ENCODE measurements at places on chromosomes 6 and 20.

GRCh38 chr6:42970871-42971612 lies 7.9 kb downstream of the PEX6 start:
- DNase-seq, result no peak

- no peak for DNase-seq
Measured at GRCh38 chr6:148509800-148510581, 167.4 kb downstream of the SASH1 start.

DNA sequence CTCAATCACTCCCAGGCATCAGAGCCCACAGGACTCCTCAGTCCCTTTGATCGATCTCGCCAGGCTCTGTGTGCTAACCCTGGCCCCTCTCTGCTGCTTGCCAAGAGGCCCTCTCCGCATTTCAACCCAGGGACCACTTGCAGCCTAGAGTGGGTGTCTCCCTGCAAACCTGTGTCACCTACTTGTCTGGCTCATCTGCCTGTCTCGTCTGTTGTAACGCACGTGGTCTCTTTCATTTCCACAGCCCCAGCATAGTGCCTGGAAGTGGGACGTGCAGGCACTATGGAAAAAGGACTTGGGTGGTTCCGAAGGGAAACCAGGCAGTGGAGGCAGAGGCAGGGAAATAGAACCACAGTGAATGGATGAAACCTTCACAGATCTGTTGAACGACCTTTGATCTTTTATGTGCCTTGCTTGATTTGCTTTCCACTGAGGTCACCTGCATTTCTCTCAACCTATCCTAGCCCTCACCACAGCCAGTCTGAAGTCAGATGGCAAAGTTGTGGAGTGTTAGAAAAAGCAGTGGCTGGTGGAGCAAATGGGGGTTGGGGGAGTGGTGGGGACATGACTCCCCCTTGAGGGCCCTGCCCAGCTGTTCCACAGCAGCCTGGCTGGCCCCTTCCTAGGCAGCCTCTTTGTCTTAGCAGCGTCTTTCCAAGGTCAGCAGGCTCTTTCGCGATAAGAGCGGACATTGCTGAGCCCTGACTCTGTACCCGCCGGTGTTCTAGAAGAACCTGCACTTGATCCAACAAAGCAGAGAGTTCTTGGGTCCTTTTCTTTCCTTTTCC lies 55.8 kb upstream of the TAGAP start:
- no peak for DNase-seq

DNA sequence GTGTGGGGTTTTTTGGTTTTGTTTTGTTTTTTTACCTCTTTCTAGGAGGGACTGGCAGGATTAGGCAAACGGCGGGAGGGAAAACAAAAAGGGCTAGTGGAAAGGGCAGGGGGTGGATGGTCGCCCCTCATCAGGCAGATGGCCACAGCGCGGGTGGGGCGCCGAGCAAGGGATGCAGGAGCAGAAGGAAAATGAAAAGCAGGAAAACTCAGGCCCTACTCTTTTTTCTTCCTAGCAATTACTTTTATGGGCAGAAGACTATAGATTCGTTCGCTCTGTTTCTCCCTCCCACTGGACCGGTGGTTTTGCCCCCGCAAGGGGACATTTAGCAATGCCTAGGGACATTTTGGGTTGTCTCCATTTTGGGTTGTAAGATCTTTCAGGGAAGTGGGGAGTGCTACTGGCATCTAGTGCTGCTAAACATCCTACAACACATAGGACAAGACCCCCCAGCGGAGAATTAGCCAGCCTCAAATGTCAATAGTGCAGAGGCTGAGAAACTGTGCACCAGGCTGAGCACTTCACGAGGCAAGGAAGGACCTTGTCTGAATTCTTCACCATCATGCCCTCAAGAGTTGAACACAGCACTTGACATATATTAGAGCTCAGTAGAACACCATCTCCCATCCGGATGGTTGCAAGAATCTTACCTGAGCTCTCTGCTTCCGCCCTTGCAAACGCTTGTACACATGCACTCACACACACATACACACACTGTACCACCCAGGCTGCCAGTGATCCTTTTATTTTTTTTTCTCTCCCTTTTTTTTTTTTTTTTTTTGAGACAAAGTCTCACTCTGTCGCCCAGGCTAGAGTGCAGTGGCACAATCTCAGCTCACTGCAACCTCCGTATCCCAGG lies 4.8 kb upstream of the ZMYND8 start:
- no peak for DNase-seq
